Progenitor cell of endocrine pancreas (in vitro differentiated cells): ENCODE measurements at places on chromosomes 13 and 19.

GRCh38 chr19:39304701-39305571 is 8.7 kb downstream of the IFNL1 start:
- DNase-seq: no peak

GRCh38 chr13:38630780-38631179 is 56.1 kb upstream of the FREM2 start:
- DNase-seq: no peak

DNA sequence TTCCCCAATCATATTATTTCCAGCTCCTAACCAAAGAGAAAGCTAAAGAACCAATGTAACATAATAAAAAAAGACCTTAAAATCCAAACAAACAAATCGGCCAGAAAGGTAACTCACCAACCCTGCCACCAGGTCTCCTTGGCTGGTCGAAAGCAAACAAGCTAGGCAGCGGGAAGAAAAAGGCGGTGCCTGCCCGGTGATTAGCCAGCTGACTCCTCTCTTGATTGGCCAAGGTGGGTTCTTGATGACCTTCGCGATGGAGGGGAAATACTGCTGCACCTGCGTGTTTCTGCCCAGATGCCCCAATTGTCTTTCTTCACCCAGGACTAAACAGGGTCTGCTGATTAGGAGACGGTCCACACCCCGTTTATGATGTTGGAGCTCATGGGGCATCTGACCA is at the start of gene NLRP11:
Gene NLRP11 (minus strand): TSS at position 154 of the 400 bp plus-strand sequence. CDS start 13,825 bp downstream, outside the sequence.
- DNase-seq: no peak

DNA sequence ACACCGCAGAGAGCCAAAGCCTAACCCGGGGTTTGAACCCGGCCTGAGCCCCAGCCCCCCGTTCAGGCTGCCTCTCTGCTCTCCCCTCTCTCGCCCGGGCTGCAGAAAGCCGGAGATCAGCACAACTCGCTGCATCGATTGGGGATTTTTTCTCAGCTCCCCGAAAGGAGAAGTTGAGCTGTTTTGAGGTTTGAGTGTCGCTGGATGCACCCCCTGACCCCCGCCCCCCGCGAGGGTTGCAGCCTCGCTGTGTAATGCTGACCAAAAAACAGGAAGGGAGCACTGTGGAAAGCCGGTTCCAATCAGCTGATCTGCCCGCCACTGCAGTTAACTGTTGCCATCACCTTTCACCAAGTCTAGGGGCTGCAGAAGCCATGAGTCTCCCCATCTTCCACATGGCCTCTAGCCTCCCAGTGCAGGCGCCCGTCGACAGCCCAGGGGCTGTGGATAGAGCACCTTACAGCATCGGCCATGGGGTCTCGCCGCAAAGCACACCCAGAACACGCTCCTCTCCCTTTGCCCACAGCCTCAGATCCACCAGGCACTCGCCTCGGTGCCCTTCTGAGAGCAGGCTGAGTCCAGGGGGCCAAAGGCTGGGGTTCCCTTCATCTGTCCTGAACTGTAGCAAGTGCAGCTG is 34.5 kb downstream of the MYO9B start:
- DNase-seq: no peak

DNA sequence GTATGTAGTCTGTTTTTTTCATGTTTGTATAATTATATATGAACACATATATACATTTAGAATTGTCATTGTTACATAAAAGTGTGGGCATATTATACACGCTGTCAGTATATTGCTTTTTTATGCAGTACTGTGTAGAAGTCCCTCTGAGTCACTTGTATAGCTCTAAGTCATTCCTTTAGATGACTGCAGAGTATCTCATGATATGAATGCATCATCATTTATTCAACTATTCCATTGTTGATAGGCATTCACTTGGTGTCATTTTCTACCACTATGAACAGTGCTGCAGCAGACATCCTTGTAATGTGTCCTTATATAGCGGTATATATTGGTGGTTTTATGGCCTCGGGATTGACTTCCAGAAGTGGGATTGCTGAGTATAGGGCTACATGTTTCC is 15.3 kb downstream of the RFXAP start:
- DNase-seq: no peak

DNA sequence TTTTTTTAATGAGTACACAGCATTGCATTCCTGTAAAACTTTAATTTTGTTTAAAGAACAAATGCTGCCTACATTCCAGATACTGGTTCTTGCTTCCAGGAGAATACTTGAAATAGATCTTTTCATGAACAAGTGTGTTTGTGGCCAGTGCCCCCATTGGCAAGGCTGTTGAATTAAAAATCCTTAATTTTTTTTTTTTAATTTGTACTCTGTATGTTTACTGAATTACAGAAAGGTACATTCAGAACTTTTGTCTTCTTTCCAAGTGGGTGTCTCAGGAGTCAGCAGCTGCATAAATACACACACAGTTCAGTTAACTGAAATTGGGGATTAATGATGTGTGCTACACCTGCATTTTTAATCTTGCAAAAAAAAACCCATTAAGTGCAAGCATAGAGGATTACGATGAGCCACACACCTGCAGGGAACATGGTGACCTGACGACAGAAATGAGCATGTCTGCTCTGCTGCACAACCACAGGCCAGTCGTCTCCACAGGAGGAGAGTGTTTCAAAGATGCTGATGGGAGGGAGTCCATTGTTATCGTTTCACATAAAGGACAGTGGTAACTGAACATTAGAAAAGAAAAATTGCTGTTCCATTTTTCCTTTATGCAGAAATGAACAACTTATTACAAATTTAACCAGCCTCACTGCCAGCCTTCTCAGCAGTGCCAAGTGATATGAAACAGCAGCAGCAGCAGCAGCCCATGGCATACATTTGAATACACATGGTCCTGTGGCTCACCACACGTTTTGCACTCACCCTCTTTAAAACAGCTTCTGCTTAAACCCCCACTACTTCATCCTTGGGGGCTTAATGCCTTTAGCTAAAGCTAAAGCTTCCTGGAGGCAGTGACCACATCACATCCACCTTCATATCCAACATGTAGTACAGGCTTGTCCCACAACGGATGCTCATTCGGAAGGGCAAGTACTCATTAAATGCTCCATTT is 72.3 kb upstream of the RFC3 start:
- no peak for DNase-seq

GRCh38 chr19:43441716-43442115 is 23.7 kb downstream of the LYPD3 start:
- no peak for DNase-seq

- no peak for DNase-seq
Measured at GRCh38 chr19:14072535-14073260, at the start of gene MISP3. Gene MISP3 (plus strand): TSS chr19:14072786. CDS start chr19:14073310, 524 bp downstream.

DNA sequence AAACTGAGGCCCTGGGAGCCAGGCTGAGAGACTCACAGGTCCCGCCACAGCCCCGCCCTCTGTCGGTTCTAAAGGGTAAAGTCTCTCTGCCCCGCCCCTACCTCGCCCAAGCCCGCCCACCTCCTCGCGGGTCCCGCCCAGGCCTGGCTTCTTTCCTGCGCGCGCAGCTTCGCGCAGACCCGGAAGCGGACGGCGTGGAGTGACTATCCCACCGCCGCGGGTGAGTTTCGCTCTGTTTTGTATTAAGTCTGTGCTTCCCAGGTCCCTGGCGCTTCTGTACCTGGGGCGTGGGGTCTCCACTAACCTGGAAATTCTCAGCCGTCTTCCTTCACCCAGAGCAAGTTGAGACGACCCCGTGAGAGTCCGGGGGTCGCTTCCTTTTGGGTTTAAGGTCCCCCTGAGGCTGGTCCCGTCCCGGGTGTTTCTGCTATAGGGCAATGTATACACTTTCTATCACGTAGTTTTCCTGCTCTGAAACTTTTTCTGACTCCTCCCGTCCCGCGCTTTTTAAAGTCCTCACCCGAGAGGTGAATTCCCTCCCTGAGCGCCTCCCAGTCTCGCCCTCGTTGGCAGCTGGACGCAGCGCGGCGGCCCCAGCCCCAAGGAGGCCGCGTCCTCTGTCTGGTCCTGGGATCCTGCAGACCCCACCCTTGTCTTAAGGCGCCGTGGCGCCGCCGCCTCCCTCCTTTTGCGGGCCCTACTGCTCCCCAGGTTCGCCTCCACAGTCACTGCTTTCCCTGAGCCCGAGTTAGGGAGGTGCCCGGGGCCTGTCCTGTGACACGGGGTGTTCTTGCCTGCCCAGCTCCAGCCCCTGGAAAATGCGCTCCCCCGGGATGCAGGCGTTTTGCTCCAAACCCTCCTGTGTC is at the start of gene ZNF765:
Gene ZNF765 (plus strand): TSS at position 176 of the 866 bp plus-strand sequence. CDS start 2,867 bp downstream, outside the sequence.
- peak; percentile 95 for DNase-seq

DNA sequence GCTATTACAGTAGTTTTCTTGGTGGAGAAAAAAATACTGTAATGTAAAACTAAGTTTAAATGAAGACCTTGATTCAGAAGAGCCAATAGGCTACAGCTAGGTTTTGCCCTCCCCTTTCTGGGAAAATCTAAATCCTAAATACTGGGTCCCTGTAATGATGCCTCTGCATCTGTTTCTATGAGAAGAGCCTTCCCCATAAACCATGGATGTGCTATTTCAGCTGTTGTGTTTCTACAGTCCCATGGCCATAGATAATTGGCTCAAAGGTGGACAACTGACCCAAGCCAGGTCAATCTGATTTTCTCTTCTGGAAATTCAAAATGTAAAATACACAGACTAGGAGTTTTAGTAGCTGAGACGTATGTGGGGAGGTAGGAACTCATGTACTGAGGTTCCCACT is 101.9 kb downstream of the NDFIP2 start:
- no peak for DNase-seq

- no peak for DNase-seq
Measured at GRCh38 chr19:3667766-3668165, 32.5 kb downstream of the PIP5K1C start.

GRCh38 chr13:87128036-87128435 is 543.1 kb upstream of the SLITRK5 start:
- no peak for DNase-seq

- no peak for DNase-seq
Measured at GRCh38 chr13:25207291-25207810, 35.3 kb upstream of the AMER2 start.

GRCh38 chr19:38394488-38394887 is 6.0 kb downstream of the SPRED3 start:
- DNase-seq: no peak

DNA sequence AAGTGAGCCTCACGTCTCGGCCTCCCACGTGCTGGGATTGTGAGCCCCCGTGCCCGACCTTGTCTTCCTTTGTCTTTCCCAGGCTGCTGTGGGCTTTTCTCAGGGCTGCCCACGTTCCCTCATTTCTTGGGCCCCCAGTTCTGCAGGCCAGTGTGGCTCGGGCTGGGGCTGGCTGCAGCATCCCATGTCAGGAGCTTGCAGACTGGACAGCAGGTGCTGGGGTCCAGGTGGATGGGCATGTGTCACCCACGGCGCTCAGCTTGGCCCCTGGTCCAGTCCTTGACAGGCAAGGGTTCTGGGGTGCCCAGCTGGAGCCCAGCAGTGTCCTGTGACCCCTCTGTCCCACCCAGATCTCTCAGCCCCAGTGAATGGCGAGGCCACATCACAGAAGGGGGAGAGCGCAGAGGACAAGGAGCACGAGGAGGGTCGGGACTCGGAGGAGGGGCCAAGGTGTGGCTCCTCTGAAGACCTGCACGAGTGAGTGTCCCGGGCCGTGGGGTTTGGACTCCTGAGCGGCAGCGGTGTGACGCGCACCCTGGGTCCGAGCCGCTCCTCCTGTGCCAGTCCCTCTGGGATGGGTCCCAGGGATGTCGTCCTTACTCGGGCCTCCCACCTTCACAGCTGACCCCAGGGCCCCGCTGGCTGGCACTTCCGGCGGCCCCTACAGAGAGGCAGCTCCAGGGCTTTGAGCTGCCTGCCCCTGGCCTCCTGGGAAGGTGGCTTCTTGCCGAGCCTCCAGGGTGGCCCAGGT is 17.3 kb downstream of the PLIN4 start:
- no peak for DNase-seq

DNA sequence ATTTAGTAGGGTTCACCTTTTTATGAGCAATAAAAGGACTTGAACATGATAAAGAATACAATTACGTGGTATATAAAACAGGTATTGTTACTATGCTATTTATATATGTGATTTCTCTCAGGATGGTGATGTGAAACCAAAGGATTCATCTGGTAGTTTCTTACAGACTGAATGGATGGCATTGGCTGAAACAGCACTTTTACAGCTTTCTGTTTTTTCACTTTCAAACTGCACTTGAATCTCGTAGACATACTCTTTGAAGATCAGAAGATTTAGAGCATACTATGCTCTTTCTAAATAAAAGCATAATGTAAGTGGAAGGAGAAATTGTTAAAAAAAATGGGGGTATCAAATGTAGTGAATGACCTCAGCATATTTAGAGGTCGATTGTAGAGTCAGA is 354.8 kb downstream of the HS6ST3 start:
- no peak for DNase-seq

GRCh38 chr19:49357186-49357585 is 5.0 kb downstream of the TEAD2 start:
- no peak for DNase-seq

DNA sequence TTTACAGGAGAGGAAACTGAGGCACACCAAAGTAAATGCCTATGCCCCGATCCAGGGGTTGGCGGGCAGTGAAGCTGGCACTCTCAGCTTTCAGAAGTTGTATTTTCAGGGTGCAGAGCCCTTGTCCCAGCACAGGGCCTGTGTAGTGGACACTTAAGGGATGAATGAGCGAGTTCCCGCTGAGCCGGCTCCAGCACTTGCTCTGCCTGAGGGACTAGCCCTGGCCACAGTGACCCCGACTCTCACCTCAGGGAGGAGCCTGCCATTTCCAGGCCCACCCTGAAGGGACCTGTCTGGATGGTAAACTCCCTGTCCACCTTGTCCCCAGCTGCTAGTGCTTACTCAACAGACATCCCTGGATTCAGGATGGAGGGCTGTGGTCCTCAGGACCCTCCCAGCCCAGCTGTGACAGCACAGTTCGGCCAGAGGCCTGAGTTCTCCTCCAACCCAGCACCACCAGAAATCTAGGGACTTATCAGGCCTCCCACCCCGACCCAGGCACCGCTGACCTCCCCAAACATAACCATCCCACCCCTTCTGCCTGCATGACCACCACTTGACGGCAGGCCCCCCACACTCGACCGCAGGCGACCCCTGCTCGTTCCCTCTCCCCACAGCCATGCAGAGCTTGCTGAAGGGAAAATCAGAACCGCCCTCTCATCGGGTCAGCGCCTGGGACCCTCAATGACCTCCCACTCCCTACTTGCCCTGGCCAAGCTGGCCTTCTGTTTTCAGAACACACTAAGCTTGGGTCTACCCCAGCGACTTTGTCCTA is 8.4 kb downstream of the PPP6R1 start:
- no peak for DNase-seq

- no peak for DNase-seq
Measured at GRCh38 chr13:107873926-107874325, 341.4 kb downstream of the LIG4 start.

- DNase-seq: no peak
Measured at GRCh38 chr19:13993590-13994300, 12.4 kb downstream of the RFX1 start.

DNA sequence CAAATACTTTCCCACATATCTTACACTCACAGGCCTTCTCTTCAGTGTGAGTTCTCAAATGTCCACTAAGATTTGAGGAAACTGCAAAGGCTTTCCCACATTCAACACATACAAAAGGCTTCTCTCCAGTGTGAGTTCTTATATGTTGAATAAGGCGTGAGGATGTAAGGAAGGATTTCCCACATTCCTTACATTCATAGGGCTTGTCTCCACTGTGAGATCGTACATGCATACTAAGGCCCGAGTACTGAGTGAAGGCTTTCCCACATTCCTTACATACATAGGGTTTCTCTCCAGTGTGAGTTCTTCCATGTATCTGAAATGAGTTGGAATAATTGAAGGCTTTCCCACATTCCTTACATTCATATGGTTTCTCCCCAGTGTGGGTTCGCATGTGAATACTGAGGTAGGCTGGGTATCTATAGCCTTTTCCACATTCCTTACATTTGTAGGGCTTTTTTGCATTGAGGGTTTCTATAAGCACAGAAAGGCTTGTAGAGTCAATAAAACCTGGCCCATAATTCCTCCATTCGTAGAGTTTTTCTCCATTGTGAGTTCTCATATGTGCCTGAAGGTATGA is 9.6 kb downstream of the ZNF426 start:
- DNase-seq: no peak

- no peak for DNase-seq
Measured at GRCh38 chr13:33953203-33953602, 135.3 kb downstream of the RFC3 start.
